DMS79 treated with DMSO at 0.1 percent for 48 hours (cell line): ENCODE measurements at places on chromosomes 11 and 22.

GRCh38 chr11:19735157-19735908, 22.7 kb downstream of the NAV2 start:
- no peak for DNase-seq

DNA sequence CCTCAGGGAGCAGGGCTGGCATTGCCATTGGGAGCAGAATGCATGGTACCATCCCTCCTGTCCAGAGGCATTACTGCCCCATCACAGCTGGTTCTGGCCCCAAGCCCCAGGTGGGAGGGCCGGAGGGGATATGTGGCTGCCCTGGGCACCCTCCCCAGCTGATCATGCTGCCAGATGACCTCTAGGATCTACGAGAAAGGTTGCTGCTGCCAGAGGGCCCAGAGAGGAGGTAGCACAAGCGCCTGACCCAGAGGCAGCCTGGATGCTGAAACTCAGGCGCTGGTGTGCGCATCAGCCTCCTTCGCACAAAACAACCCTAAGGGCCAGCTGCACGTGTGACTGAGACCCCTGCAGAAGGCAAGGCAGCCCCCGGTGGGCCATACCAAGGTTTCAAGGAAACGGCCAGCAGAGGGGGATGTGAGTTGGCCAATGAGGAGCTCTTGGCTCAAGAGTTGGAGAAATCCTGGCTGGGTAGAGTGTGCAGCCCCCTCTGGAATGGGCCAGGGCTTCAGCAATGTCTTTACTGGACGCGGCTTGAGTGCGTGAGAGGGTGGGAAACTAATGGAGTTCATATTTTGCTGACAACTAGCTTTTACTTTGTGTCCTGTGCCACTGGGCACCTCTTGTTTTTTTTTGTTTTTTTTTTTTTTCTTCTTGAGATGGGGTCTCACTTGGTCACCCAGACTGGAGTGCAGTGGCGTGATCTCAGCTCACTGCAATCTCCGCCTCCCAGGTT, 88.3 kb upstream of the PARVA start:
- no peak for DNase-seq

- peak; percentile 72 for DNase-seq
Observed at GRCh38 chr11:65355013-65355775, 643 bp downstream of the TIGD3 start.

DNA sequence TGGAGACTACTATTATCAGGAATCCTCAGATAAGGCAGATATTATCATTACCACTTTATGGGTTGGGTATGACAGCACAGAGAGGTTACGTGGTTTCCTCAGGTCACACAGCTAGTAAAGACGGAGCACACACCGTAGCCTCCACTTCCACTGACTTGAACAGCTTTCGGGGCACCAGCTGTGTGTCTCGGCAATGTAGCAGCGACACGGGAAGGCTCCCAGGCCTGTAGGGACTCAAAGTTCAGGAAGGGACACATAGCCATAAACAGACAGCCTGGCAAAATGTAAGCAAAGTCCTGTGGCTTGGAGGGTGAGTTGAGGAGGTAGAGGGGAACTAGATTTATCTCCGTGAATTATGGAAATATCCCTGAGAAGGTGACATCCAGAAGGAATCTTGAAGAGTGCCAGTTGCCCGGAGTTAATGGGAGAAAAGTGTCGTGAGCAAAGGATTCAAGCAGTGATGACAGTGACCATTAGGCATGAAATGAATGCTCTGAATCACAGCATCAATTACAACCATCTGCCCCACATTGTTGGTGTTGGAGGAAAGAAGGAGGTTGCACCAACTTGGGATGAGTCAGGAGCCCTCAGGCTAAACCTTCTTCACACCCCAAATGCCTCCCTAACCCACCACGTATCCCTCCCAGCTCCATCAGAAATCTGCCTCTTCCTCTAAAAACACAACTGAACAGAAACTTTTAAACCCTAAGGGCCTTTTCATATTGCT, 106.7 kb upstream of the ASPHD2 start:
- no peak for DNase-seq

- DNase-seq: no peak
Observed at GRCh38 chr22:48798281-48799226, 1029.1 kb downstream of the BRD1 start.

DNA sequence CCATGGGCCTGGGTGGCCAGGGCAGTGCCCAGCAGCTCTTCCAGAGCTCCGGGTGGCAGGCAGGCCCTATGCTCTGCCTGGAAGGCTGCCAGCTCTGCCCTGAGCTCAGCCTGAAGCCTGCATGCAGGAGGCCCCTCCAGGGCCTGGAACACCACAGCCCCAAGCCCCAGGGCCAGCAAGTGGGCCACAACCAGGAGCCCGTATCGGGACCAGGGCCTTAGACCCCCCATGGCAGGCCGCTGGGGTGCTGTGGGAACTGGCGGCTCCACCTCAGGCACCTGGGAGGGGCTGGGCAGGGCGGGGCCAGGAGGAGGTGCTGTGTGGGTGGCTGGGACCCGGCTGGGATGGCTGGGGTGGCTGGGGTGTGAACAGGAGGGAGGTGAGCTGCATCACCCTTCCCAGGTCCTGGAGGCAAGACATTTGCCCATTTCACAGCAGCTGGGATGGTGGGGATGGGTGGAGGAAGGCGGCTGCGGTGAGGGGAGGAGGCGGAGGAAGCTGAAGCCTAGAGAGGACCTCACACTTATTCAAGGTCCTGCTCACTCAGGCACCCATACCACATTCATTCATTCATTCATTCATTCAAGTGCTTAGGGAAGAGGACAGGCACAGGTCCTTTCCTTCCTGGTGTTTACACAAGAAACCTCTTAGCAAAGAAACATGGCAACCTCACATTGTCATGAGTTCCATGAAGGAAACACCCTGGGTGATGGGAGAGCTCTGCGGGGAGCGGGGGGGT, at the start of gene KCNK7:
Gene KCNK7, minus strand, starts transcription at position 258 of the 739 bp plus-strand sequence. Its CDS starts 28 bp downstream, at position 230.
- DNase-seq: no peak

- DNase-seq: no peak
Observed at GRCh38 chr11:115892016-115892415, 387.8 kb upstream of the CADM1 start.

GRCh38 chr22:23094695-23095681, 24.7 kb downstream of the GNAZ start:
- DNase-seq: peak; percentile 4

DNA sequence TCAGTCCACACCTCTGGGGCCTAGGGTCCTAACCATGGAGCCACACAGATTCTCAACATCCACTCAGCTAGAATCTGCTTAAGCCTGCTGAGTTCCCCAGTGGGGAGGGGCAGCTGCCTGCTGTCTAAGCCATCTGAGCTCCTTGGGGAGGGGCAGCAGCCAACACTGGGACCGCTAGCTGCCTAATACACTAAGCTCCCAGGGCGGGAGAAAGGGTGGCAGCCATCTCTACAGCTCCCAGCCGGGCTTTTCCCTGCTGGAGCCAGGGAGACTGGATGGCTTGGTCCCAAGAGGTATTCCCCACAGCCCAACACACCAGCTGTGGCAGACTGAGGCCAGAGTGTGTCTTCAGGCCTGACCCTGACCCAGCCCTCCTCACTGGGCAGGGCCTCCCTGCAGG, 217.3 kb upstream of the TMEM45B start:
- no peak for DNase-seq

DNA sequence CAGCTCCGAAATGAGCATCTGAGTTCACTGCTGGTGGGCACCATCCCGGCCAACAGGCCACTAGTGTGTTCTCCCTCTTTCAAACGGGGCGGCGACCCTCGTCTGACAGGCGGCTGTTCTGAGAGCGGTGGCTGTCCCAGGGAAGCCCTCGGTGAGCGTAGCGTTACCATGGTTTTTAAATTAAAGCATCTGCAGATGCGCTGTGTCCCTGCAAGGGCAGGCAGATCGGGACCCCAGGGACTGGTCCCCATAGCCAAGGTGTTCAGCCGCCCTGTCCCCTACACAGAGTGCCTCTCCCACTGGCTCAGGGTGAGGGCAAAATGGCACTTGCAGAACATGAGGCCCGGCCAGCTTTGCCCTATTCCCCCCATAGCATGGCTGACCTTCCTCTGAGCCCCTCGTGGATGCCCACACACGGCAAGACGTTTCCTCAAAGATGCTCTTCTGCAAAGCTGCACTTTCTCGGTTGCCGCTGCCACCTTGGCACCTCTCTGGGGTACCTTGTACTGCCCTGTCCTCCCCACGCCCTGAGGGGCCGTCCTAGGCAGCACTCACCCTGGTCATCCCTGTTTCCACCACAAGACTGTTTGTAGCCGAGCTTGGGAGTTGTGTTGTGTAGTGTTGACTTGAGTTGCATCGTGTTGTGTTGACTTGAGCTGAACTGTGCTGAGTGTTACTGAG, 51.9 kb upstream of the KCNQ1OT1 start:
- no peak for DNase-seq

DNA sequence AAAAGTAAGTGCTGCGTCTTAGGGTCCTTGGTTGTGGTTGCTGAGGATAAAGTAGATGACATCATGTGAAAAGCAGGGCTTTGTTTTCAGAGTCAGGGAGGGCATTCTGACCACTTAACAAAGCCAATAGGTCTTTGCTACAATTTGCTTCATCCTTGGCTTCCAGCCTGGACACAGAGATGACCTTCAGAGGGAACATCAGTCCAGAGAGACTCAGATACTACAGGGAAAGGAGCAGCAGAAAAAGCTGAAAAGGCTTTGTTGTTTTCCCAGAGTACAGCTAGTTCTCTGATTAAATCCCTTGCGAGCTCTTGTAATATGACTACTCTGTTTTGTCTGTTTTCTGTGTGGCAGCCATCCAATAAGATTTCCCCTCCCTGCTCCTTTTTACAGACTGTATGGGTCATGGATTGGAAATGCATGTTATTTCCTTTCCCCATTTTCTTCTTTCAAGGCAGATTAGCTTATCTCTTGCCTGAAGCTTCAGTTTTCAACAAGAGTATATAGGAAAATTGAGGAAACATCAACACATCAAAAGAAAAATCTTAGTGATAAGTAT, 31.9 kb downstream of the ATG13 start:
- peak; percentile 22 for DNase-seq

- DNase-seq: no peak
Observed at GRCh38 chr22:37571258-37571991, 8.5 kb downstream of the LGALS2 start.

DNA sequence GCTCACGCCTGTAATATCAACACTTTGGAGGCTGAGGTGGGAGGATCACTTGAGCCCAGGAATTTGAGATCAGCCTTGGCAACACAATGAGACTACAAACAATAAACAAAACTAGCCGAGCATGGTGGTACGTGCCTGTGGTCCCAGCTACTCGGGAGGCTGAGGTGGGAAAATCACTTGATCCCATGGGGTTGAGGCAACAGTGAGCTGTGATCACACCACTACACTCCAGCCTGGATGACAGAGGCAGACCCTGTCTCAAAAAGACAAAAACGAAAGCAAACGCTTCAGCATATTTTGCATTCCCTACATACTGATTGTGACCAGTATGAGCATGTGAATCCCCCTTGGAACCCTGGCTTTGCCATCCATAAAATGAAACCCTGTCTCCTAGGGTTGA, 33.9 kb upstream of the MN1 start:
- no peak for DNase-seq

DNA sequence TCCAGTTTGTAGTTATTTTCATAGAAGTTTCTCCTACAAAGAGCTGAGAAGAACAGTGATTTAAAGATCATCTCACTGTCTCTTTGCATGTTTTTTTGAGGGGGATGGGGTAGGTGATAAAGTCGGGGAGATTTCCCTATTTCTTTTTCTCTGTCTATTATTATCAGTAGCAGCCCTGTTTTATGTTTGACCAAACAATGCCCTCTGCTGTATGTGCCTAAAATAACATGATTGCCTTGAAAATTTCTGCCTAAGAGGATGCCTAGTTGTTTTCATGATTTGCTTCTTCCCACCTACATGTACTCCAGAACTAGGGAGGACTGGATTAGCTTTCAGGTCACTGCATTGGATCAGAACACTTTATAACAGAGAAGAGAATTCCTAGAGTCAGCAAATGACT, 1330.2 kb downstream of the LRRC4C start:
- no peak for DNase-seq

DNA sequence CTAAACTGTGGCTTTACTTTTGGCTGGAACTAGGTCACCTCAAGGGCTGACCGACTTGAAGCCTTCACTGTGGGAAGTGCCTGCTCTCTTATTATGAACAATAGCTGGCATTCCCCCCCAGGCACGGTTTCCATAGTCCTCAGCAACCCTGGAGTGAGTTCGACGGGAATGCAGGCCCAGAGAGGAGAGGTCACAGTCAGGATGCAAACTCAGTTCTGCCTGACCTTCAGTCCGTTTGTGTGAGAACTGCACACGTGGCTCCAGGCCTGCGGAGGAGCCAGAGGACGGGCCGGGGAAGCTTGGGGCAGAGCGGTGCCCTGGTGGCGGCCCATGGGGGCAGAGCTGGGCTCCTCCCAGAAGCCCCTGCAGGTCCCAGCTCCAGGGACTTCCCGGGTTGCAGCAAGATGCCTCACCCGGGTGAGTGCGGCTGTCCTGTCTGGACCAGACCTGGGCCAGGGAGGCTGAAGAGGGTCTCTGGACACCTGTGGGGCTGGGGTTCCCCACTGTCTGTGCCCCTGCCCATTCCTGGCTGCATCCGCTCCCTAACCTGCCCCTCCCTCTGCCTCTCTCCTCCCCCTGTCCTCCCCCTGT, 17.2 kb downstream of the SLC25A18 start:
- DNase-seq: no peak

DNA sequence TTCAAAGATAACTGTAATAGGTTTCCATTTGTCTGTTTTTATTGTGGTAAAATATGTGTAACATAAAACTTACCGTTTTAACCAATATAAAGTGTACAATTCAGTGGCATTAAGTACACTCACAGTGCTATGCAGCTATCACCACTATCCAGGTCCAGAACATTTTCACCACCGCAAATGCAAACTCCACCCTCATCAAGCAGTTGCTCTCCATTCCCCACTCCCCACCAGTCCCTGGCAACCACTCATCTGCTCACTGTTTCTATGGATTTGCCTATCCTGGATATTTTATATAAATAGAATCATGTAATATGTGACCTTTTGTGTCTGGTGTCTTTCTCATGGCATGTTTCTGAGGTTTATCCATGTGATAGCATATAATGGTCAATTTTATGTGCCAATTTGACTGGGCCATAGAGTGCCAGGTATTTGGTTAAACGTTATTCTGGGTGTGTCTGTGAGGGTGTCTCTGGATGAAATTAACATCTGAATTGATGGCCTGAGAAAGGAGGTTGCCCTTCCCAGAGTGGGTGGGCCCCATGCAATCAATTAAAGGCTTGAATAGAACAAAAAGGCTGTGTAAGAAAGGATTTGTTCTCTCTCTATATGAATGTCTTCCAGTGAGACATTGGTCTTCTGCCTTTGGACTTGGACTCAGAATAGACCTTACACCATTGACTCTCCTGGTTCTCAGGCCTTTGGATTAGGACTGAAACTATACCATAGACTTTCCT, 17.2 kb upstream of the SMCO4 start:
- DNase-seq: no peak

DNA sequence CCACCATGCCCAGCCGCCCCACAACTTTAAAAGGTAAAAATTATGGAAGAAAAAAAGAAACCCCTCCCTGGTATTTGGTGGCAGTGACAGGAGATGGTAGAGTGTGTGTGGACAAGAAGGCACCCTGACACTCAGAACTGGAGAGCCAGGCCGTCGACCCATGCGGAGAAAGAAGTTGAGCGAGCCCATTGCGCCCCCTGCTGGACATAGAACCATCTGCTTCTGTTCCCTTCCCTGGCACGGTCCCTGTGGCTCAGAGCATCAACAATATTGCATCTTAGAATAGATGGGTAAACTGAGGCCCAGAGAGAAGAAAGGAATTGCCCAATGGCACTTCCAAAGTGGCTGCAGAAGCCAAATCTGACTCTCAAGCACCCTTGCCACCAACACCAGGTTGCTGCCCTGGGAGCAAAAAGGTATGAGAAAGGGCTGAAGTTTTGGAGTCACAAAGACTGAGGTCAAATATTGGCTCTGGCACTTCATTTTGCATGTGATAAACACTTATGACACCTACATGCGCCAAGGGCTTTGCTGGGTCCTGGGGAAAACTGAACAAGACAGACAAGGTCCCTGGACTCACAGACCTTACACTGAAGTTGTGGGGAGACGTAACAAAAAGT, 8.6 kb downstream of the MRPL11 start:
- peak; percentile 67 for DNase-seq
